ENCODE measurements at places on chromosomes 4 and X. TPM values are rescaled to one million over a fixed set of nuclear protein-coding genes. Genes with fewer than 3 reads are reported as not detected.

ATP8A1 gene
- 56.3 TPM for total RNA-seq

SCOC gene
- total RNA-seq: 24.0 TPM

ADH7 gene
- not detected for total RNA-seq

SLC10A4 gene
- total RNA-seq: 0.17 TPM

DUX4 gene
- total RNA-seq: not detected

PRDM8 gene
- 8.2 TPM for total RNA-seq

USP38 gene
- total RNA-seq: 23.7 TPM

CYBB gene
- total RNA-seq: 4.3 TPM

MAGEA2 gene
- total RNA-seq: not detected

FREM3 gene
- total RNA-seq: not detected

GRCh38 chrX:67787196-67787595, 243.4 kb downstream of the AR start:
- no peak for DNase-seq
- no peaks in the 10 kb centered on the region for H3K36me3 ChIP-seq
- H3K4me1 ChIP-seq: no peaks in the 10 kb centered on the region
- no peak overlapping the region for H3K4me3 ChIP-seq
- no peak overlapping the region for H3K27ac ChIP-seq
- H3K27me3 ChIP-seq: no peaks in the 10 kb centered on the region

- no peaks in the 10 kb centered on the region for H3K36me3 ChIP-seq
- DNase-seq: no peak
- peak overlapping the region; percentile 67 for H3K27ac ChIP-seq
- peak overlapping the region; percentile 66 for H3K4me3 ChIP-seq
- peaks cover 12% of the 10 kb centered on the region for H3K4me1 ChIP-seq
- peaks cover 3% of the 10 kb centered on the region for H3K27me3 ChIP-seq
Measured at GRCh38 chrX:53280331-53281320, 758 bp downstream of the IQSEC2 start.

DNA sequence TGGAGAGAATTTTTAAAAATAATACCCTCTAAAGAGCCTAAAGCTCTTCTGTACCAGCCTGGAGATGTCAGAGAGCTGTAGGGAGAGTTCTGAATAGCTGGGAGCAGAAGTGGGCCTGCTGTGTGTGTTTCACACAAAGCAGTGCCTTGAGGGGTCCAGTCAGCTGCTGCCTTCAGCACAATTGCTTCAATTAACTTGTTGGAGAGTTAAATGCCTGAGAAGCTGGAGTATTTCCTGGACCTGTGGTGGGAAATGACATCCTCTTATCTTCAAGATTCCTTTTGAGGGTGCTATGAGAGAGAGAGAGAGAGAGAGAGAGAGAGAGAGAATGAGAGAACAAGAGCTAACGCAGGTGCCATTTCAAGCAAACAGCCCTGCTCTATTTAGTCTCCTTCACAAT, 96.2 kb upstream of the IL1RAPL2 start:
- DNase-seq: no peak
- no peak overlapping the region for H3K27ac ChIP-seq
- no peaks in the 10 kb centered on the region for H3K4me1 ChIP-seq
- H3K27me3 ChIP-seq: no peaks in the 10 kb centered on the region
- H3K36me3 ChIP-seq: no peaks in the 10 kb centered on the region

GRCh38 chrX:100217547-100217946, 192.5 kb downstream of the PCDH19 start:
- no peak overlapping the region for H3K27ac ChIP-seq
- no peak overlapping the region for H3K4me3 ChIP-seq
- no peak for DNase-seq
- no peaks in the 10 kb centered on the region for H3K27me3 ChIP-seq
- no peaks in the 10 kb centered on the region for H3K4me1 ChIP-seq

GRCh38 chr4:10421344-10422055, 35.7 kb downstream of the ZNF518B start:
- peaks cover 3% of the 10 kb centered on the region for H3K27me3 ChIP-seq
- no peak overlapping the region for H3K4me3 ChIP-seq
- DNase-seq: no peak
- H3K4me1 ChIP-seq: peaks cover 20% of the 10 kb centered on the region
- H3K27ac ChIP-seq: peak overlapping the region; percentile 73
- H3K36me3 ChIP-seq: peaks cover 11% of the 10 kb centered on the region

- no peak overlapping the region for H3K4me3 ChIP-seq
- no peaks in the 10 kb centered on the region for H3K36me3 ChIP-seq
- DNase-seq: peak; percentile 14
- no peak overlapping the region for H3K27ac ChIP-seq
- peaks cover 2% of the 10 kb centered on the region for H3K4me1 ChIP-seq
- H3K27me3 ChIP-seq: peaks cover 26% of the 10 kb centered on the region
Measured at GRCh38 chr4:3868211-3869173, 102.3 kb downstream of the ADRA2C start.

DNA sequence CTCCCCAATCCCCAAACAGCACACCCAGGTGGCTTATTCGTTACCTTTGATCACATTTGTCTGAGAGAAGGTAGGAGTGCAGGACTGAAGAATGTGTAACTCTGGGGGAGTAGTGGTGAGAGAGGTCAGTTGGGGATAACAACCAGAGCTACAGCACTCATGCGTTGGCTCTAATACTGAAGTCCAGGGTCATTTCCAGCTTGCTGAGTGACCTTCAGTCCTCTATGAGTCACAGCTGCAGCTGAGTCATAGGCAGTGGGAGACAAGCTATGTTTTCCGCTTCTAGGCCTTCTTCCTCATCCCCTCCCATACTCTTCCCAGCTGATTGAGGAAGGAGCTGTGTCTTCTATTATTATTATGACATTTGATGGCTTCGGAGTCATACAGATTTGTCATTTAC, 31.6 kb upstream of the CT47C1 start:
- no peak overlapping the region for H3K27ac ChIP-seq
- H3K4me1 ChIP-seq: no peaks in the 10 kb centered on the region
- no peaks in the 10 kb centered on the region for H3K36me3 ChIP-seq
- no peak for DNase-seq
- no peak overlapping the region for H3K4me3 ChIP-seq

DNA sequence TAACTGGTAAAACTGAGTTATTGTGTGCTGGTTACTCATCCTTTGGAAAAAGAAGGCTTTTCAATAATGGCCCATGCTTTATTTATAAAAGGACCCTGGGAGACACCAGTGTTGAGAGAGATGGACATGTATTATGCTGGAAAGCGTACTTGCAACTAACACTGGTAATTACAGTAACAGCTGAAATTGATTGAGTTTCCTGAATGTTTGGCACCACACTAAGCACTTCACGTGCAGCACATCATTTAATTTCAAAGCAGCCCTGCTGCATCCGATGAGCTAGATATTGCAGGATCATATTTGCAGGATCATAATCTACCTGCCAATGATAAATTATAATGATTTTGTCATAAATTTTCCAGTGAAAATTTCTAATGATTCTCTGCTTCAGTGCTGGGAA, 81.5 kb downstream of the QRFPR start:
- no peak overlapping the region for H3K27ac ChIP-seq
- no peaks in the 10 kb centered on the region for H3K4me1 ChIP-seq
- peaks cover 5% of the 10 kb centered on the region for H3K27me3 ChIP-seq
- no peak for DNase-seq
- H3K4me3 ChIP-seq: no peak overlapping the region
- no peaks in the 10 kb centered on the region for H3K36me3 ChIP-seq

GRCh38 chrX:37405956-37406355, 56.8 kb downstream of the PRRG1 start:
- no peaks in the 10 kb centered on the region for H3K36me3 ChIP-seq
- H3K4me3 ChIP-seq: no peak overlapping the region
- H3K27me3 ChIP-seq: no peaks in the 10 kb centered on the region

DNA sequence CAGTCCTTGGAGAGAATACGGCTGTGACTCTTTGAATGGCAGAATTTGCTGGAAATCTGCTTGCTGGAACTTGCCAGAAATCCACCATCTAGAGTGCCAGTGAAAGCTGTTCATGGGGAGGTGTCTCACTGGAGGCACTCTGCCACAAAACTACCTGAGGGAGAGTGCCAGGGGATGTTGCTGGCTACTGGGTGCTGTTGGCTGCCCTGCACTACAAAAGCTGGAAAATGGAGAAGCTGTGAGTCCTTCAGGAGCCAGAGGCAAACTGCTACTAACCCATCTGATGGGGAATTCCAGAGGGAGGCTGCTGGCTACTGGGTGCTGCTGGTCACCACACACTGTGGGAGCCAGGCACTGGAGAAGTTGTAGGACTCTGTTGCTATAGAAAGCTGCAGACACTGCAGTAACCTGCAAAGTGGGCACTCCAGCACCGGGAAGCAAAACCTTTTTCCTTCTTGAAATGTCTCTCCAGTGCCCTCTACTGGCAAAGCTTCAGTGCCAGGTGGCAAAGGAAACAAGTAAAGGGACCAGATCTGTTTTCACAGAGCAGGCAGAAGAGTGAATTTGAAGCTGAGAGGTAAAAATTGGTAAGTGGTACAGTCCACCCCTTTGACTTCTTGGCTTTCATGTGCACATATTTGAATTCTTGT, 47.8 kb upstream of the HSD17B10 start:
- no peaks in the 10 kb centered on the region for H3K4me1 ChIP-seq
- H3K27ac ChIP-seq: no peak overlapping the region
- peak; percentile 29 for DNase-seq
- no peak overlapping the region for H3K4me3 ChIP-seq

DNA sequence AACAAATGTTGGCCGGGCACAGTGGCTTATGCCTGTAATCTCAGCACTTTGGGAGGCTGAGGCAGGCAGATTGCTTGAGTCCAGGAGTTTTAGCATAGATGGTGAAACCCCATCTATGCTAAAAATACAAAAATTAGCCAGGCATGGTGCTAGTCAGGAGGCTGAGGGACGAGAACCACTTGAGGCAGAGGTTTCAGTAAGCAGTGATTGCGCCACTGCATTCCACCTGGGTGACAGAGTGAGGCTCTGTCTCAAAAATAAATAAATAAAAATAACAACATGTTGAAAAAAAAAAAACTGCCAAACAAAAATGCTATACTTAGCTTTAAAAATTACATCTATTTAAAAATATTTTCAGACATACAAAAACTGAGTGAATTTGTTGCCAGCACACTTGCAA, 374.2 kb upstream of the SMIM31 start:
- no peak for DNase-seq
- H3K4me1 ChIP-seq: no peaks in the 10 kb centered on the region
- no peak overlapping the region for H3K4me3 ChIP-seq

DNA sequence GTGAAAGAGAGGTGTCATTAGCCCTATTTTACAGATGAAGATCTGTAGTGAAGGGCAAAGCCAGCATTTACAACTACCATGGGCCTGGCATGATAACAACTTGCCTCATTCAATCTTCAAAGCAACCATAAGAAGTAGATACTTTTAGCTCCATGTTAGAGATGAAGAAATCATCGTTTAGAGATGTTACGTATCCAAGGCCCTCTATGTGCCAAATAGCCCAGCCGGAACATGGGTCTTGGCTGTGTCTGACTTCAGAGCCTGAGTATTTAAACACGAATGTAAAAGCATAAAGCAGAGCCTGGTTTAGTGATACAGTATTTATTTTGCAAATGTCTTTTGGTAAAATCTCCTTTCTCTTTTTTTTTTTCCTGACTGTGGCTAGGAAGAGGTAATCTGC, 197.1 kb downstream of the RASL11B start:
- peaks cover 3% of the 10 kb centered on the region for H3K36me3 ChIP-seq
- DNase-seq: no peak
- H3K27ac ChIP-seq: no peak overlapping the region
- no peak overlapping the region for H3K4me3 ChIP-seq
- no peaks in the 10 kb centered on the region for H3K27me3 ChIP-seq
- no peaks in the 10 kb centered on the region for H3K4me1 ChIP-seq

GRCh38 chr4:134499074-134499473, 297.5 kb upstream of the PABPC4L start:
- H3K4me3 ChIP-seq: no peak overlapping the region
- no peak overlapping the region for H3K27ac ChIP-seq
- no peak for DNase-seq
- no peaks in the 10 kb centered on the region for H3K4me1 ChIP-seq

Measured in activated naive CD8-positive, alpha-beta T cell treated with anti-CD3 and anti-CD28 coated beads, Interleukin-2, amount 10 ng/mL, durations not matched to agents 7 days and 5 days (primary cell).